NCI-H1436 treated with DMSO at 0.1 percent for 48 hours (cell line): ENCODE measurements at places on chromosomes 5 and 9.

DNA sequence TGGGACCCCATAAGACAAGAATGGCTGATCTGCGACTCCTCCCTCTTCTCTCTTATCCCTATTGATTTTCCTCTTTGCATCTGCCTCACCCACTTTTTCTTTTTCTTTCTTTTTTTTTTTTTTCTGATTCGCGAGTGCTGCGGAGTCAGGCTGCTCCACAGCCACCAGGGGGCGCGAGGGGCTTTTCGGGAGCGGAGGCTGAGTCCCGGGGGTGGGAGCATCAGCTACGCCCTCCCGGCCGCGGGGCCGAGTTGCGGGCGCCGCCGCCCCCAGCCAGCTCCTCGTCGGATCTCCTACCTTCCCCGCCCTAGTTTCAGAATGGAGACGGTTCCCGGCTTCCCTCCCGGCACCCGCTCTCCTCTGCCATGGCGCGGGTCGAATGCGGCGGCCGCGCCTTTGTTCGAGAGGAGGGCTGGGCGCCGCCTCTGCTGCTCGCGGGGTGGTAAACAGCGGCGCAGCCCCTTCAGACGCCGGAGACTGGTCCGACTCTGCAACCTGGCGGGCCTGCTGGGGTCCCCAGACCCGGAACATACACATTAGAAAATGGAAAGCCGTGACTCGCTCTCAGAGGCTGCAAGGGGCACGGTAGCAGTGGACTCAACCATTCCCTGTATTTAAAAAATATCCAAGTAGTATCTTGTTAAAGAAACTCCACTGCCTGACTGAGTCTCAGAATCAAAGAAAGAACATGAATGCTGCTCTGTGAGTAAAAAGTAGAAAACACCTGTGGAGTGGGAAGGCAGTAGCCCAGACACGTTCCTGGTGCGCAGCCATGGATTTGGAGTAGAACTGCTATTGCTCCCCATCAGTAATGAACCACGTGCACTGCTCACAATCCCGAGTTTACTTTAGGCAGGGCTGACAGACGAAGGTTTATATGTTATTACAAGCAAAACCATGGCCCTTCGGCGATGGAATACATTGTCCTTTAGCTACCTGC, 55.7 kb downstream of the DPYSL3 start:
- peak; percentile 23 for DNase-seq

DNA sequence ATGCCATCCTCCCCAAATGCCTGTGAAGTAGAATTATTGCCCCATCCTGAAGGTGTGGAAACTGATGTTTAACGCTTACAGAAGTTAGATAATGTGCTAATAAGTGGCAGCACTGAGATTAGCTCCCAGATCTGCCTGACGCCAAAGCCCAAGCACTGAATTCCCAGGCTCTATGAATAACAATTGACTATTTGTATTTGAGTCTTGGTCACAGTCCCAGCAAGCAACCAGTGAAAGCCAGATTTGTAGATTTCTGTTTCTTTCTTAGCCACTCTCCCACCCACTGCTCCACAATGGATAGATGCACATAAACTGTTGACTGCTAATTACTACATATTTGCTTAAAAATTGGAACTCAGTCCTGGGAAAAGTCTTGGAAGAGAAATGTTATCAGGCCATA, 34.4 kb downstream of the FAM240B start:
- no peak for DNase-seq

DNA sequence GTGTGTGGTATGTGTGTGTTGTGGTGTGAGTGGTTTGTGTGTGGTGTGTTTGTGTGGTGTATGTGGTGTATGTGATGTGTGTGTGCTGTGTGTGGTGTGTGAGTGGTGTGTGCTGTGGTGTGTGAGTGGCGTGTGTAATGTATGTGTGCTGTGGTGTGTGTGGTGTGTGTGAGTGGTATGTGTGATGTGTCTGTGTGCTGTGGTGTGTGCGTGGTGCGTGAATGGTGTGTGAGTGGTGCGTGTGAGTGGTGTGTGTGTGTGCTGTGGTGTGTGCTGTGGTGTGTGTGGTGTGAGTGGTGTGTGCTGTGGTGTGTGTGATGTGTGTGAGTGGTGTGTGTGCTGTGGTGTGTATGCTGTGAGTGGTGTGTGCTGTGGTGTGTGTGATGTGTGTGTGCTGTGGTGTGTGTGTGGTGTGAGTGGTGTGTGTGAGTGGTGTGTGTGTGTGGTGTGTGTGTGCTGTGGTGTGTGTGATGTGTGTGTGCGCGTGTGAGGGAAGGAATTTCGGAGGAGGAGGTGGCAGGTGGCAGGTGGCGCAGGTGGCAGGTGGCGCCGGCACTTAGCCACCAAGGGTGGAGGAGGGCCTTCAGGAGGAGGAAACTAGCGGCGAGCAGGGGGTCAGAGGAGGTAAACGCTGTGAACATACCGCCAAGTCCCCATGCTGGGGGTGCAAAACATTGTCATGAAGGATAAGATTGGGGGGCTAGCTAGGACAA, 191.8 kb downstream of the MELK start:
- no peak for DNase-seq

GRCh38 chr5:21071421-21071820, 1083.4 kb upstream of the CDH18 start:
- no peak for DNase-seq

- DNase-seq = no peak
Measured at GRCh38 chr5:81183811-81184748, 49.0 kb upstream of the CKMT2 start.

DNA sequence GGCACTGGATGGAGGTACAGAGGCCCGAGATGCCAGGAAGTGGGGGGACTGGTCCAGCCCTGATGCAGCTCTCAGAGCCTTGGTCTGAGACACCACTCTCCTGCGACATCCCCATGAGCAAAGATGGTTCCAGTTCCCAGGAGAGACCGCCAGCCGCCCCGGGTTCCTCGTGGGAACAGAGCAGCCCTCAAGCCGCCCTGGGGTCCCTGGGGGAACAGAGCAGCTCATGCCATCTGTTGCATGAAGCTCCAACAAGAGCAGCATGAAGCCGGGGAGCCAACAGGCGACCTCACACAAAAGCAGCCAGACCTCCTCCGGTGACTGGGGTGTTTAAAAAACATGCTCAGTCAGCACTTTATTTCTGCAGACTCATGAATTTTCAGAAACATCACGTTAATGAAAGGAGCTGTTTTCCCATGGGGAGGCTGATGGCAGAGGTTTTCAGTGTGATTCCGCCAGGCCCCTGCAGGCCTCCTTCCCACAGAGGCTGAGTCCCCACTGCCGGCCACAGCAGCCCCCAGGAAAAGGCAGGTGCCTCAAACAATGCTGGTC, 6.2 kb downstream of the SLC6A18 start:
- peak; percentile 6 for DNase-seq

GRCh38 chr9:121138973-121139372, 62.7 kb downstream of the RAB14 start:
- no peak for DNase-seq

- DNase-seq = no peak
Measured at GRCh38 chr9:95366731-95367325, 49.3 kb upstream of the FANCC start.

DNA sequence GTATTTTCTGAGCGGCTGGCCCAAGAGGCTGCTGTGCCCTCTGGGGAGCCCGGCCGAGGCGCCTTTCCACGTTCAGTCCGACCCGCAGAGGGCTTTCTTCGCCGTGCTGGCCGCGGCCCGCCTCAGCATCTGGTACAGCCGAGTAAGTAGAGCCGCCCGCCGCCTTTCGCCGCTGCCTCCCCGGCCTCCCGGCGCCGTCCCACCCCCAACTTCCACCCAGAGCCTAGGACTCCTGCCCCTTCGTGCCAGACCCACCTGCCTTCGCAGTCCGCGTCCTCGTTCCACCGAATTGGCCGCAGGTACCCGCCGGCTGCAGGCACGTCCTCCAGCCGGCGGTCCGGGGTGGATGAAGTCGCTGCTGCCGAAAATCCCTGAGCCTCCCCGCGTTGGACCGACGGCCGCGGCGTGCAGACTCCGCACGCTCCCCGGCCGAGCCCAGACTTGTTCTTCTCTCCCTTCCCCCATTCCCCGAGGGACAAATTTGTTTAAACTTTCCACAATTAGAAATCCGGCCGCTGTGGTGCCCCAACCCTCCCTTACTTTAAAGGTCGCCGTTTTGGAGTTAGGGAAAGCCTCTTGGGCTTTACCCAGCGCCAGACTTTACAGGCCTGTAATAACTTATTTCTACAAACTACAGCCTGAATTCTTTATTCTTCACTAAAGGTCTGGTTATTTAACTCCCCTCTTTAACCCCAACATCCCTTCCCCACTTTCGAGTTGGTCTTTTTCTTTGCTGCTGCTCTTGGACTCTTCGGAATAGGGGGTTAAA, 589 bp downstream of the RIC1 start:
- DNase-seq = no peak

- no peak for DNase-seq
Measured at GRCh38 chr9:12961276-12961809, 186.5 kb downstream of the LURAP1L start.

- DNase-seq = no peak
Measured at GRCh38 chr5:123549256-123549904, 37.4 kb downstream of the CSNK1G3 start.

DNA sequence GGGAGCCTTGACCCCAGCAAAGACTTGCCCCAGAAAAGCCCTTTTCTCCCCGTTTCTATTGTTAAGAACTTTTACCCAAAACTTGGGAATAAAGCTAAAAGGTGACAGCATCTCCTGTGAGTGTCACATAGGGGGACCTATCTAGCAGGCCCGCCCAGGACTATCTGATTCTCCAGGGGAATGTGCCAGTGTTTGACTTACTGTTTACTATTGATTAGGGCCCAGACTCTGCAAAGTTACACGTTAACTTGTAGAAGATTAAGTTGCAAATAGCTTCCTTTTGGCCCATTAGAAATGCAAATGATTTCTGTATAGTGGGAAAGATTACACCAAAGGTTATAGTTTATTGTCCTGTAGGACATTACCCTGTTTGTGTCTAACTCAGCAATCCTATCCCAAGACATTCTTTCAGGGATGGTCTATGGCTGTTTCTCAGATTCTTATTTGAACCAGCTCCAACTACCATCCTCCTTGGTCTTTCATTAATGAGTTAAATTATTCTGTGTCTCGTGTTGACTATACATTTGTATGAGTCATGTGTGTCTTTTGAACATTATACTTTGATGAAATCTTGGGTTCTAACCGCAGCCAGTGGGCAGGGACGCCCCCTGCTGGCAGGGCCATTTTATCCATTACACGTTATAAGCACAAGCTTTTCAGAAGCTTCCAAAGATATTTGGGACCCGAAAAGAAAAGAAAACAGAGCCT, 60.7 kb downstream of the HRH2 start:
- no peak for DNase-seq

DNA sequence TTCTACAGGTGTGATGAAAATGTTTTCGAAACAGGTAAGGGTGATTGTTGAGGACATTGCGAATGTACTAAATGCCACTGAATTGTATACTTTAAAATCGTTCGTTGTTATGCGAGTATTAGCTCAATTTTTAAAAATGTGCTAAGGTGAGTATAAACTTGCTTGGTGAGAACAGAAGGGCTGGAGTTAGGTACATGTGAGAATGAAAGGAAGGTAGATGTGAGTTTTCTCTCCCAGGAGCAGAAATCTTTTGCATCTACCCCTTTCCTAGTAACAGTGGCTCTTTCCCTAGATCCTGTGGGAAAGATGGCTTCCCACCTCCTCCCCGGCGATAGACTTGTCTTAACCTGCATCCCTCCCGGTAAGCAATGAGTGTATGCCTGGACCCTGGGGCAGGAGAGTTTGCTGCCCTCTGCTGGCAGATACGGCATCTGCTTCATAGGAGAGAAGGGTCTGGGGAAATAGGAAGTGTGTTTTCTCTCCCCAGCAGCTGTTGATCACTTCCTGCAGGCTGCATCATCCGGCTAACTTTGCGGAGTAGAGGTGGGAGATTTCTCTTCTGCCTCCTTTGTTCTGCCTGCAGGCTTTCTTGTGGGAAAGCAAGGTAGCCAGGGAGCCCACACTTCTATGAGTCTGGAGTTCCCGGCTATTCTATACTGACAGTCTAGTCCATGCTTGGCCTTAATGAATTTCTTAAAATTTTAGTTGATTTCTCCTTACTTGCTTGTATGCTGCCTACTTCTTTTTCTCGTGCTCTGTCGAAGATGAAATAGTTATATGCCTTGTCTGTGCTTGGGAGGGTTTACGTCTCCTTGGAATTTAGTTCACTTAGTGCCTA, 373.3 kb upstream of the SEMA6A start:
- peak; percentile 11 for DNase-seq

DNA sequence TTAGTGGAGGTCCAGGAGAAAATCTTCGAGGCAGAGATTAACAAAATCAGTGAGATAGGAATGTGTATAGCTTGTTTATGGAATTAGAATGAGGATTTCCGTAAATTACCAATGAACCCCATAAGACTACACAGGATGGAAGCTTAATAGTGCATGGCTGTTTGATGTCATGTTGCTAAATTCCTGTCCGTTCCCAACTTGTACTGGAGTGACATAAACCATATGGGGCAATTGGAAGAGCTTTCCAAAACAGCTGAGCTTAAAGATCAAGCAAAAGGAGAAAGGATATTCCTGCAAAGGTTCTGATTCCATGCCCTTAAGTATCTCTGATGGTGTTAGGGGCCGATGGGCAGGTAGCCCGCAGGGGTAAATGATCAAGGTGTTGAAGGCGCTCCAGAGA, 17.4 kb downstream of the GLE1 start:
- no peak for DNase-seq

GRCh38 chr5:53052499-53052898, 57.1 kb downstream of the MOCS2 start:
- no peak for DNase-seq

- DNase-seq = no peak
Measured at GRCh38 chr5:130571076-130571475, 594.0 kb downstream of the HINT1 start.

GRCh38 chr5:5011151-5011550, 129.0 kb upstream of the ADAMTS16 start:
- no peak for DNase-seq

- DNase-seq = no peak
Measured at GRCh38 chr5:166317425-166317824, 1974.0 kb upstream of the WWC1 start.

- DNase-seq = no peak
Measured at GRCh38 chr9:127209948-127210640, 54.5 kb upstream of the GARNL3 start.

DNA sequence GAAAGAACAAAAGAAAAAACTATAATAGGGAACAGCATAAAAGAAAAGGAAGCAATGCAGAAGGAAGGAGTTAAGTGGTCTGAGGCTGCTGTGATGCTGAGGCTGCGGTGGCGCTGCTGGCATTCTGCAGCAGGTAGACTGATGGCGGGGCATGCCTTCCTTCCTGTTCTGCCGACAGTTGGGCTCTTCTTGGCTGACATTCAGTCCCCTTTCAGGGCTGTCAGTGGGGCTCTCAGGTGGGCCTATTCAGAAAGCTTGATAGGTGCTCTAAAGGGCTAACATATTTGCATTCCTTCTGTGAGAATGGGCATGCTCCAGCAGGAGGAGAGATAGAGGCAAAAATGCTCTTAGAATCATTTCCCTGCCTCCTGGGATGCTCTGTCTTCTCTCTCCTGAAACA, 5.1 kb upstream of the CLINT1 start:
- no peak for DNase-seq

- DNase-seq = no peak
Measured at GRCh38 chr5:76332611-76333205, 70.4 kb upstream of the IQGAP2 start.

- DNase-seq = no peak
Measured at GRCh38 chr5:176916337-176916736, 17.2 kb upstream of the HK3 start.
